Activated T-cell treated with anti-CD3 and anti-CD28 coated beads, Interleukin-2, amount 50 U/mL, for 4 hours (primary cell): ENCODE measurements at places on chromosomes 2 and 18. TPM values are rescaled to one million over a fixed set of nuclear protein-coding genes. Genes with fewer than 3 reads are reported as not detected.

DNA sequence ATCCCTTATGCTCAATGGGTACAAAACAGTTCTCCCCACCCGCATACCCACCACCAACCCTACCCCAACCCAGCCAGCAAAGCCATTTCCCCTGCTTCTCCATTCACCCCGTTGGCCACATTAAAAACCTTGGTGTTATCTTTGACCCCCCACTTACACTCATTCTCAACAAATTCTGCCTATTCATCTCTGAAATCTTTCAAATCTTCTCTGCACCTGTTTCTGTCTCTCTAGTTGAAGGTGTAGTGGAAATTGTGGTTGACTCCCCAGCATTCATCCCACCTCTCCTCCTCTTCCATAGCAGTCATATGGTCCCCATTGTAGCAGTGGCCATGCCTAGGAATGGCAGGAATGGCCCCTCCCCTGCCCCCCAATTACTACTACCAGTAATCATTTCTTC is 20.5 kb upstream of the TET3 start:
- no peak for DNase-seq

DNA sequence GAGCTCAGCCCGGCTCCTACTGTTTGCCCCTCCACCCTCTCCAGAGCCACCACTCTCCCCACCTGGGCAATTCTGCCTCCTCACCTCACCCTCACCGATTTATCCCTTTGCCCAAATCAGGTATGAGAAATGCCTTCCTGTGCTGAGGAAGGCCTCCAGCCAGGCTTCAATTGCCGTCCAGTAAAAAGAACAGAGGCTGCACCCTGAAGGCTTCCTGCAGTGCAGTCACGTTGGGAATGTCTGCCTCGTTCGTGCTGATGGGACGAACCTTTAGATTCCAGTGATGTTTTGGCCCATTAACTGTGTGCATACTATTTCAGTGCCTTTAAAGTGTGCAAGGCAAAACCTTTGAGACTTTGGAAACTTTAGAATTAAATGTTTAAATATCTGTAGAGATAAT is 34.2 kb downstream of the ATP6V1C2 start:
- DNase-seq: no peak

DNA sequence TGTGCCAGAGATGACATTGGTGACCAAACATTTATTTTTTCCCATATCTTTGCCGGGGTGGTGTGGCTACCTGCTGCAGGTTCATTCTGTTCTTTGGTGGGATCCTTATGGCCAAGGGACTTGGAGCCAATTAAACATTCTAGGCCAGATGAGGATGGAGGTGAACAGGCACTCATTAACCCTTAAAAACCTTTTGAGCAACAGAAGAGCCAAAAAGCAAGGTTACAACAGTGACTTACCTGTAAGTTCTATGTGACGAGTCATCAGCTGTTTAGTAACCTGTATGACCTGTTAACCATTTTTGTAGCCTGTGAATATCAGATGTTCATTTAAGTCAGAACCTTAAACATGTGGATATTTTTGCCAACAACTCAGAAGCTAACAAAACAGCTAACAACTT is 105.6 kb downstream of the XRCC5 start:
- no peak for DNase-seq

- no peak for DNase-seq
Measured at GRCh38 chr2:147621656-147622197, 223.1 kb upstream of the ACVR2A start.

- DNase-seq: peak; percentile 7
Measured at GRCh38 chr2:102736110-102736409, 25.8 kb upstream of the TMEM182 start.

- DNase-seq: no peak
Measured at GRCh38 chr2:152336854-152337510, 2.0 kb downstream of the FMNL2 start.

DNA sequence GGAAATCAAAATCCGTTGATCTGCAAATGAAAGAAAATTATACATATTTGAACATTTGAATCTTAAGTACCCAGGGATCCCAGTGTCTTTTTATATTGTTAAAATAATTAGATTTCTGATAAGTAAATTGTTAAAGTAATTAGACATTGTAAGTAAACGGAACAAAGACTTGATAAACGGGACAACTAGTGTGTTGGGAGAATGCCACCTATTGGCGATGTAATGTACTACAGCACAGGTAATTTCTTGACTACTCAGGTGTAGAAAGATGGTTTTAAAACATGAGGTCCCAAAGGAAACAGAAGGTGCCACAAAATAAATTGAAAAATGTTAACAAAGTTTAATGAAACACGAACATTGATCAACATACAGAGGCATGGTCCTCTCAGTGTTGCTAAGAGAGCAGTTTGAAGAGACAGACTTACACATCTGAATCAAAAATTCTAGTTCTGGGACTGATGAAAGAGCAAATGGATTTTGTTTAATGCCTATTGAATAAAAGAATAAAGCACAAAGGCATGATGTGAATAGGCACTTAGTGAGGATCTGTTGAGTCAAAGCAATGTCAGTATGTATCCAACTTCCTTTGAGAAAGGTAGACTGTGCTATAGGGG is 103.4 kb upstream of the RASGRP3 start:
- DNase-seq: no peak

DNA sequence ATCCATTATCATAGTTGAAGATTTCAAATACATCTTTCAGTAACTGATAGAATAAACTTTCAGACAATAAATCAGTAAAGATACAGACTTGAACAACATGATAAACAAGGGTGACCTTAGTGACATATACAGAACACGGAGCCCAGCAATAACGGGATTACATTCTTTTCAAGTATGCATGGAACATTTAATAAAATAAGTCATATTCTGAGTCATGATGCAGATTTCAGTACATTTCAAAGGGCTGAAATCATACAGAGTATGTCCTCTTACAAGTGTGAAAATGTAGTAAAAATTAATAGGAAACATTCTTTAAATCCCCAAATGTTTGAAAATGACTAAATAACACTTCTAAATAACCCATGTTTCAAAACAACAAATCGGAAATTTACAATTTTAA is 17.2 kb upstream of the KLHL29 start:
- DNase-seq: no peak

GRCh38 chr2:73174941-73175662 is 27.3 kb upstream of the NOTO start:
- DNase-seq: no peak

DNA sequence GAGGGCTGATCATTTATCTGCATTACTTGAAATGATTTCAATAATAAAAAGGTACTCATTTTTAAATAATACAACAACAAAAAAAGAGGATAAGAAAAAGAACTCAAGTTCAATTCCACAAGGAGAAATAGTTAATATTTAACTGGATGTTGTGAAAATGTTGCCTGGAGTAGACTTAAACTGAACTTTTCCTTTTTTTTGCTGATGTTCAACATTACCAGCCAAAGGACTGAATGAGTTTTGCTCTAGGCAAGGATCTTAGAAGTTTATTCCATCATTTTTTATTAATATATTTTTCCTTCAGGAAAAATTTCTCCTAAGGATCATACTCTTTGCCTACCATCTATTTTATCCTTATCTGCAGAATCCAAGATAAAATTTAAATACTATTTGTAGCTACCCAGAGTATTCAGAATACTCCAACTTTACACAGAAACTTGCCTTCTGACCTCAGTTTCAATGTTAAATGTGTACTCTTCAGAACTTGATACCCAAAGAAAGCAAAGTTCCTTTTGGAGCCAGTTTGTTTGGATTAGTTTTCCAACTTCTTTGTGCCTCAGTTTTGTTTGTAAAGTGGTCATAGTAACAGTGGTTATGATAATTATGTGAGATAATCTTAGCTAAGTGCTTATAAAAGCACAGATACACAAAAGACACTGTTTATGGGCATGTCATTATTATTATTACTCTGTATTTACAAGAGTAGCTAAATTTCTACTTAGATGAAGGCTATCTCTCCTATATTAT is 12.8 kb downstream of the CKAP2L start:
- no peak for DNase-seq

- no peak for DNase-seq
Measured at GRCh38 chr18:46220116-46220515, 115.9 kb downstream of the HAUS1 start.

DNA sequence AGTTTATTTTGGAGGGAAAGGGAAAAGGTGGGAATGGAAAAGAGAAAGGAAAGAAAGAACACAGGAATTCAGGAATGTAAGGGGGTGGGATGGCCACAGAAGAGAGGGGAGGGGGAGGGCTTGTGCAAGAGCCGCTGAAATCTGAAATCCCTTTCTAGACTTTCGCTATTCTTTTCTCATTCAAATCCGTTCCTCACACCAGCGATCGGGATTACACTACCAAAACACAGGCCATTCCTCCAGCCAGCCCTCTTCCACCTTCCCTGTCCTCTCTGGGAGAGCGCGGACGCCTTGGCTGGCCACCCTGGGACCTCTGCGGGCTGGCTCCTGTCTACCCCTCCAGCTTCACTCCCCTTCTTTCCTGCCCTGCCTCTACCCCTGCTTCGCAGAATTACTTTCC is 102.3 kb downstream of the CDCA7 start:
- DNase-seq: no peak

GRCh38 chr18:70636991-70637390 is 348.1 kb downstream of the SOCS6 start:
- no peak for DNase-seq

GRCh38 chr2:100194951-100195350 is 52.6 kb upstream of the AFF3 start:
- DNase-seq: no peak

GRCh38 chr2:16470936-16471490 is 194.6 kb downstream of the CYRIA start:
- no peak for DNase-seq

The OR6B2 gene
- not detected for total RNA-seq

The MFF gene
- total RNA-seq: 59.0 TPM

The RUFY4 gene
- total RNA-seq: not detected

The RBM44 gene
- 0.33 TPM for total RNA-seq

The GAREM2 gene
- 4.1 TPM for total RNA-seq

The SNORC gene
- 1.4 TPM for total RNA-seq

The TLX2 gene
- total RNA-seq: not detected

The LIPG gene
- total RNA-seq: 0.15 TPM
